Substantia nigra (tissue), 51 donors: ENCODE measurements at places on chromosomes 5 and 9.

GRCh38 chr5:145661737-145662485 is 173.2 kb downstream of the PRELID2 start:
- DNase-seq: no peak

DNA sequence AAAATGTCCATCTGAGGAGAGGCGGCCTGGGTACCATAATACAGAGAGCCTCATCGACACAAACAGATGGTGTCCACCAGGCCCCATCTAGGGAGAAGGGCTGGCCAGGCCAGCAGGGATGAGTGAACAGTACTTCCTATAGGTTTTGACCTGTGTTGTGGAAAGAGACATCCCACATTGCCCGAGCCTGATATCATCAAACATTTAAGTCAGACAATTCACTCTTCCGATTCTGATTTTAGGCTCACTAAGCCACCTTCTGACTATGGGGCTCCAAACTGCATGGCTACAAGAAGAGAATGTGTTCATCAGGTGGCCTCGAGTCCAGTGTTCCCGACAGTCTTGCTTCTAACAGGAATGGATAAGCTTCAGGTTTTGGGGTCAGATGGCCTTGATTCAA is 38.9 kb downstream of the SLC22A5 start:
- no peak for DNase-seq

GRCh38 chr5:31232273-31232888 is 38.9 kb downstream of the CDH6 start:
- no peak for DNase-seq

- DNase-seq: no peak
Measured at GRCh38 chr5:88663793-88664216, 219.2 kb downstream of the MEF2C start.

DNA sequence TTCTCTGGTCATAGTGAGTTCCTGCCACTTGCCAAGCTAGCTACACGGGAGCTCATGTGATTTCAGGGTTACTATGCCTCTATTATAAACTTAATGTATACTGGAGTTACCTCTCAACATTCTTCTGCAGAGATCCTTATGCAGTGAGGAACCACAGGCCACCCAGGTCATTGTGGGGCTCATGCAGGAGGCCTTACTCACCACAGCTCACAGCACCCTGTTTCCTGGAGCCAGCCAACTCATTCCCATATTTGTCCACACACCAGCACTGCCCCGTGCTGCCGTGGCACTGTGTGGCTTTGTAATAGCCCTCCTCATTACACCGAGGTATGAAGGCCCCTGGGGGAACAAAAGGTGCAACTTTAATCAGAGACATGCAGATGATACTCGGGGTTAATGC is 520.0 kb downstream of the SPOCK1 start:
- DNase-seq: no peak

DNA sequence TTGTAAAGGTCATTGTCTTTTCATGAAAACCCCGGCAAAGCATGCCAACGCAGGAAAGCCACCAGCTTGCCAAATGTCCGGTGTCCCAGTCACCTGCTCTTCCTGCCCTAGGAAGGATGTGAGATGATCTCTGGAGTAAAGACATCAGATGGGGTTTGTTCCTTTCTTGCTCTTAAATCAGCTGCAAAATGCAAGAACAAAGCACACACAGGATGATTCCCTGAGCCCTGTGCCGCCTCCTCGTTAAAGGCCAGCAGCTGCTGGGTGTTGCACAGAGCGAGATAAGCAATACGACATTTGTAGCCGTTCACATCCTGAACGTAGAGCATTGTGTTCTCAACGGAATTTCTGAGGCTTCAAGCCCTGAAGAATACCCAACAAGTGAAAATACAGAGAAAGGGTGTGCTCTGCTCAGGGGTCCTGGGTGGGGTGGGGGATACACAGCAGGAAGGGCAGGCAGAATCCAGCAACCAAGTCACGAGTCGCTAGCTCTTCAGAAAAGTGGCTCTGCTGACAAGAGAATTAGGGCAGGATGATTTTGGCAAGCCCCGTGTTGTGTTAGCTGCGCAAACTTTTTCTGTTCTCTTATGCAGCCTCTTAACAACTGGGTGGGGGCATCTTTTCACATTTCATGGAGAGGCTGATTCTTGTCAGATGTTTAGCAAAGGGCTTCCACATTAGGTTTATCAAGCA is 229.2 kb upstream of the MAP3K1 start:
- DNase-seq: no peak

GRCh38 chr9:78707481-78707991 is 410.6 kb downstream of the PSAT1 start:
- no peak for DNase-seq

GRCh38 chr9:37800631-37801286 is at the start of gene DCAF10:
TSS of gene DCAF10 (plus strand) at chr9:37800797. CDS start at chr9:37800867, 70 bp downstream.
- DNase-seq: peak; percentile 63

GRCh38 chr5:172403189-172403796 is 51.0 kb downstream of the SH3PXD2B start:
- no peak for DNase-seq

GRCh38 chr9:99143655-99144054 is 38.7 kb downstream of the TGFBR1 start:
- no peak for DNase-seq

DNA sequence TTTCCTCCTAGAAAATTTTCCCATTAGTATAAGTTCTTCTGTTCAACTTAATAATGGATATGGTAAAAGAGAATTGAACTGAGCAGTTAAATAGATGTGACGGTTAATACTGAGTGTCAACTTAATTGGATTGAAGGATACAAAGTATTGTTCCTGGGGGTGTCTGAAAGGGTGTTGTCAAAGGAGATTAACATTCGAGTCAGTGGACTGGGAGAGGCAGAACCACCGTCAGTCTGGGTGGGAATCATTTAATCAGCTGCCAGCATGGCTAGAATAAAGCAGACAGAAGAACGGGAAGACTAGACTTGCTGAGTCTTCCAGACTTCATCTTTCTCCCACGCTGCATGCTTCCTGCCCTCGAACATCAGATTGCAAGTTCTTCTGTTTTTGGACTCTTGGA is 689.6 kb upstream of the CDH10 start:
- no peak for DNase-seq

- no peak for DNase-seq
Measured at GRCh38 chr5:80195837-80196400, 59.9 kb downstream of the SERINC5 start.

DNA sequence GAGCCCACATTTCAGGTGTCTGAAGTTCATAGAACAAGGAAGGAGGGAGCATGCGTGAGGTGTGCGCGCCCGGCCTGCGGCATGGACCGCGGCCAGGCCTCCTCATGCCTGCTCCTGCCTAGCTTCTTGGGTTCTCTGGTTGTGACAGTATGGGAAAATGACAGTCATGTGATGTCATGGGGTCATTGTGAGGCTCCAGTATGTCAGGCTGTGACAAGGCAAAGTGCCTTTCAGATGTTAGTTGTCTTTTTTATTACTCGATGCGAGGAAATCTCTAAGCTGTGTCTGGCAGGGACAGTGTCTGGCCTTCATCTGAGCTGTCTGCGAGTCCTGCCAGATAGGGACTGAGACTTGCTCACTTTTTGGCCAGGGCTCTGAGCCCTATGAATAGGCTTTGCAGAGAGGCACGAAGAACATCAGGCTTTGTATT is 13.3 kb downstream of the UCK1 start:
- peak; percentile 41 for DNase-seq

DNA sequence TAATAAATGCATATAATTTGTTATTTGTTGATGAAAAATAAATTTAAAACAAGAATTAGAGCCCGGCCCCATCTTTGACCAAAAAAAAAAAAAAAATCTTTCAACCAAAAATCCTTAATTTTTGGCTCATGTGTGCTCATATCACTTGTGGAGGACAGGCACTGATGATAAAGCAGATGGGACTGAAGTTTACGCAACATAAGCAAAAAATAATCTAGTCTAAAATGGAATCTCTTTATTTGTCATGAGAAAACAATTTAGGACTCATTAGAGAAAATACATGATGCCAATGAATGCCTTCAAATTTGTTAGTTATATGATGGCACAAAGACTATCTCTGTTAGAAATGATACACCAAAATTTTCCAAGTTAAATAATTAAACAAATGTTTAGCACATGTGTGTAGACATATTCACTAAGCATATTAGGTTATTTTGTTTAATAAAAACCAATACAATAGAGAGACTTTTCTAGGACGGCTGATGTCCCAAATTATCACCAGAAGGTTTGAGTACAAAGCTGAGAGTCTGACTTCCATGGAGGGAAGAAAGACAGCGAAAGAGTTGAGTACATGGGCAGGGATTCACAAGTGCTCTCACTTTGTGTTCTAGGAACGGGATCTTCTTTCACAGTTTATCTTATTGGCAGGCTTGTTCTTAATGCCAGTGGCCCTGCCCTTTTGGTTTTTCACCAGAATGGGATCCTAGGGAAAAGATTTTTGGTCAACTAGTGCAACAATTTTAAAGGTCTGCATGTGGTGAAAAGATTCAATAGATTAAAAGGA is 621.4 kb downstream of the RAB3C start:
- no peak for DNase-seq

- DNase-seq: no peak
Measured at GRCh38 chr5:5558638-5559527, 136.4 kb downstream of the ICE1 start.

GRCh38 chr9:77750284-77750683 is 102.2 kb upstream of the GNA14 start:
- DNase-seq: no peak

DNA sequence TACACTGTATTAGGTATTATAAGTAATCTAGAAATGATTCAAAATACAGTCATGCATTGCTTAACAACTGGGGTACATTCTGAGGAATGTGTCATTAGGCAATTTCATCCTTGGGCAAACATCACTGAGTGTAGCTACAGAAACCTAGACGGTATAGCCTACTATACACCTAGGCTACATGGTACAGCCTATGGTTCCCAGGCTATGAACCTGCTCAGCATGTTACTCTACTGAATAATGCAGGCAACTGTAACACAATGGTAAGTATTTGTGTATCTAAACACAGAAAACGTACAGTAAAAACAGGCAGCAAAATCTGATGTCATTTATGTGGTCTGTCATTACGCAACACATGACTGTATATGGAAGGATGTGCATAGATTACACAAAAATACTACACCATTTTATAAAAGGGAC is 96.8 kb downstream of the RAPGEF6 start:
- no peak for DNase-seq

DNA sequence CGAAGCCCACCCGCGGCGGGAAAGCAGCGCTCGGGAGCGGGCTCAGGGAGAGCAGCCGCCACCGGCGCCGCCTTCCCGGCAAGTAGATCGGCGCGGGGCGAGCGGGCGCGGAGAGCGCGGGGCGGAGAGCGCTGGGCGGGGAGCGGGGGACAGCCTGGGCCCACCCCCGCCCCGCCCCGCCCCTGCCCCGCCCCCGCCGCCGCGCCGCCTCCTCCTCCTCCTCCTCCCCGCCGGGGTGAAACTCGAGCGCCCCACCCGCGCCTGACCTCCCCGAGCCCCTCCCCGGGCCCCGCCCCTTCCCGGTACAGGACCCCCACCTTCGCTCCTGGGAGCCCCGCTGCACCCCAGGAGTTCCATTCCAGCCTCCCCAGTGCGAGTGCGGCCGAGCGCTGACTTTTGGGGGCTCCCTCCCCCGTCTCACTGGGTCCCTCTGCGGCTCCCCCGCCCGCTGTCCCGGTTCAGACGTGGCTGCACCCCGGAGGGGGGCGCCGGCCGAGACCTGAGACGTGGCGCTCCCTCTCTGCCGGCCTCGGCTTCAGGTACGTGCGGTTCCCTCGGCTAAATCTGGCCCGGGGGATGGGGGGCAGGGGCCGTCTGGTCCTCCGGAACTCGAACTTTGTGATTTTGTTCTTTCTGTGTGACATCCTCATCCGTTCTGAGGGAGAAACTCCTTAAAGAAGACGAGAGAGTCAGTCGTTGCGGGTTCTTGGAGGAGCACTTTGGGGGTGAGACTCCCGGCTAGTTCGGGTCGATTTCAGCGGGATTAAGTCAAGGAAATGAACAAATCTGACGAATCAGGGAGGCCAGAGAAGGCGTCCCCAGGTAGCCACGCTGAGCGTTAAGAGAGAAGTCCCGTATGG is at the start of gene SEMA5A:
TSS of gene SEMA5A (minus strand) at position 84 of the 860 bp plus-strand sequence. CDS start 166,129 bp downstream, outside the sequence.
- peak; percentile 36 for DNase-seq

GRCh38 chr5:149667084-149667828 is 62.9 kb upstream of the PPARGC1B start:
- no peak for DNase-seq

DNA sequence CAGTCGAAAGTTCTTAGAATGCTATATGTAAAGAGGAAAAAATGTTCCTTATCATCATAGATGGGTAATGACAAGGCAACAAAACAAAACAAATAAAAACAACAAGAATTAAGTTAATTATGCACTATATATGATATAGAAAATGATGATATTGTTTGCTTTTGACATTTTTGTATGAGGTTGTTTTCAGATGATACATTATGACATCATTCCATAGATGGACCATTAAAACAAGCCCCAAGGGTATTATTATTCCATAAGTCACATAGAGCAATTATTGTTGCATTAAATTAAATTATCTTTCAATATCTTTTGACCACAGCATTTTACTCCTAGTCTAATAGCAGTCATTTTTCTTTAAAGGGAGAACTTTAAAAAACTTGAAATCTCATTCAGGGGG is 56.5 kb upstream of the RICTOR start:
- DNase-seq: no peak

DNA sequence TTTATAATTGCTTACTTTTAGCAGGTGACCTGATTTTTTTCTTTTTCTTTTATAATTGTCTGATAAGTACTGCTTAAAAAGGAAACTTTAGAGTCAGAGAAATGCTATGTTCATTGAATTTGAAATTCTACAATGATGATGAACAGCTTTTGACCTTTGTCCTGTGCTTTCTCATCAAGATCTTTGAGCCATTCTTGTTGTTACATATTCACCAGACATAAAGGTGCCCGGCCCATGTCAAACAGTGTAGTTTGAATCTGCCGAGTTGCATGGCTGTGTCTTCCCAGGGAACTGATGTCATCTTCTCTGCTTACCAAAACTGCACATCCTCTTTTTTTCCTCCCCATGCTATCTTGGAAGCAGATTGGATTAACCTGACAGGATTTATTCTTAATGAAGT is 163.6 kb downstream of the LRRC70 start:
- no peak for DNase-seq

GRCh38 chr5:59769832-59770231 is 123.7 kb downstream of the PDE4D start:
- DNase-seq: no peak

DNA sequence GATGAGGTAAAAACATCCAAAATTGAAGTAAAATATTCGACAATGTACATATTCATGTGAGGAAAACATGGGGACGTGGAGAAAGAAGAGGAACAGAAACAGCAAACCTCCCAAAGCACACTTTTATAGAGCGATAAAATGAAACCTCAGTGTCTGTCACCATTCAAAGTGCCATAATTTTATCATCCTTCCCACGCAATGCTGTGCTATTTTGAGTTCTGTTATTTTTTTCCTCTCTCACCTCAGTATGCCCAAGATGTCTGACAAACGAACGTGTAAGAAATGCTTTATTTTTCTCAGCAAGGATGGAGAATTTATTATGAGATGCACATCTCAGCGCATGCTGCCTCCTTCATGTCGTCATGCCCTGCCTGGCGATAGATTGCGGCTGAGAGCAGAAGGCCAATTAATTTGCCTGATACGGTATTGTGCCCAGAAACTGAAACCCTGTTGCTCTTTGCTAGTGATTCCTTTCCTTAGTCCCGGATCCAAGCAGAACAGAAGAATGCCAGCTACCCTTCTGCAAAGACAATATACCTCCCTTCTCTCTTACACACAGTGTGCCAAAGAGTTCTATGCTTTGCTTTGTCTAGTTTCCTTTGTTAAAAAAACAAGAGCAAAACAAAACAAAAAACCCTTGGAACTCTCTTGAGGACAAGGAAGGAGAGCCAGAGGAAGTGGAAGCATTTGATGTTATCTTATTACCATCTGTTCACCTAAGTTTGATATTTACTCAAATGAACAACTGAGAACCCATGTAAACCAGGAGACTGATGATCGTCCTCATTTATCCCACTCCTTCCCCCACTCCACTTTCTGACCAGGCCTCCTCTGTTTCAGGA is 192.4 kb downstream of the SEMA6A start:
- DNase-seq: no peak
